Right lobe of liver (tissue), 6 donors: ENCODE measurements at places on chromosomes 5 and 9. TPM values are rescaled to one million over a fixed set of nuclear protein-coding genes. Genes with fewer than 3 reads are reported as not detected.

IRX4 gene
- not detected for total RNA-seq

GPR150 gene
- 0.15 TPM for total RNA-seq

- peak; percentile 22 for DNase-seq
Observed at GRCh38 chr5:147098233-147098790, 136.5 kb upstream of the STK32A start.

GRCh38 chr5:122263352-122264030 is 48.5 kb upstream of the SNCAIP start:
- no peak for DNase-seq

DNA sequence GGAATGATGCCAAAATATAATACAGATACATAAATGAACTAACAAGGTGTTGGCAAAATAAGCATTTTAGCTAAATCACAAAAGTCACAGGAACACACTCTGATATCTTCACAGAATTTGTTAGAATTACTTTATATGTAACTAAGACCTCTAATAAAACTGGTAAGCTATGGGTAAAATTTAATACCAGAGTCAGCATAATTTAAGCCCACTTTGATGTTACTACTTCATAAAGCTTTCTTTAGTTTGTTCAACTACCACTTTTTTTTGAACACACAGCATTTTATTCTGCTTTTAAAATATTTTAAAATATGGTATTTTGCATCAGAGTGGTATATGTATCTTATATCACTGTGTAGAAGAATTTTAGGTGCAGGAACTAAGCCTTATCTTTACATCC is 19.9 kb downstream of the PAIP1 start:
- no peak for DNase-seq

GPX3 gene
- total RNA-seq = 192 TPM

GKAP1 gene
- total RNA-seq = 5.4 TPM

DNA sequence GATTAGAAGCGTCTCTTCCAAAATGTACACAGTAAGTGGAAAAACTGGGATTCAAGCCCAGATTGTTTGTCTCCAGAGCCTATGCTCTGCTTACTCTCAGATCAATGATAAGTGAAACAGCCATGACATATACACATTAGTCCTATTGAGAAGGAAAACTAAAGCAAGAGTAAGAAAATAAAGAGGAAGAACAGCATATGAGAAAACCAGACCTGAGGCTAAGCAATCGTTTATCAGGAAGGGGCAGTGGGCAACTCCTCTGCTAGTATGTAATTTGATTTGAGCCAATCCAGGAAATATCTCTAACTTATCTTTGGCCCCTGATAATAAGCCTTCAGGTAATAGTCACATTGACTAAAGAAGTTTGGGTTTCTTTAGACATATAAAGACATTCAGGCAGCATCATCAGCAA is 789.9 kb upstream of the C9orf72 start:
- no peak for DNase-seq

ARHGAP26 gene
- total RNA-seq = 13.1 TPM

TRPM6 gene
- 0.15 TPM for total RNA-seq

DNA sequence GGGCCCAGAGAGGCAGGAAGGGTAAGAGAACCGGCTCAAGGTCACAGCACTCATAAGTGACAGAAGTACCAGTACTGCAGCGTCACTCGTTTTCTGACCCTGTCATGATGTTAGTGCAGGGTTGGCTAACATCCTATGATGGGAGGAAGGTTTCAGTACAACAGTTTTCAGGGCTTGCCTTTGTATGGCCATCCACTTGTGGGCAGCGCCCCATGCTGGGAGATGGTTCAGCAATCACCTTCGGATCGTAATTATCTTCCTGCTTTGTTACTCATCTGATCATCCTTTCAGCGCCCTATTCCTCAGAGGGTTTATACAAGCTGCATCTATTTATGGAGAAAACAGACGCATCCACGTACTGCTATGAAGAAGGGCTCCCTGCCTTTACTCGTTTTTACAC is 2.4 kb downstream of the MAP1B start:
- DNase-seq = no peak

- DNase-seq = peak; percentile 79
Observed at GRCh38 chr9:129776938-129777768, 24.3 kb upstream of the PTGES start.

SLC1A3 gene
- total RNA-seq = 8.9 TPM

DNA sequence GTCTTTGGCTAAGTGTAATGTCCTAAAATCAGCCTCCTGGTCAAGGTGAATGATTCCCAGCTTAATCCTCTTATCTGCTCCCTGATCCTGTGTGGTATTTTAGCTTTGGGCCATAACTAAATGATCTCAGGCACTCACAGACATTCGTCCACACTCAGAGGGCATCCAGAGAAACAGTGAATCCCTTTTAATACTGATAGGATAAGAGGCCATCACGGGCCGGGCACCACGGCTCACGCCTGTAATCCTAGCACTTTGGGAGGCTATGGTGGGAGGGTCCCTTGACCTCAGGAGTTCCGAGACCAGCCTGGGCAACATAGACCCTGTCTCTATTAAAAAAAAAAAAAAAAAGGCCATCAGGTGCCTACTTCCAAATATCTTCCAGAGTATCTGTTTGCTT is 6.3 kb downstream of the PDCL start:
- no peak for DNase-seq

DNA sequence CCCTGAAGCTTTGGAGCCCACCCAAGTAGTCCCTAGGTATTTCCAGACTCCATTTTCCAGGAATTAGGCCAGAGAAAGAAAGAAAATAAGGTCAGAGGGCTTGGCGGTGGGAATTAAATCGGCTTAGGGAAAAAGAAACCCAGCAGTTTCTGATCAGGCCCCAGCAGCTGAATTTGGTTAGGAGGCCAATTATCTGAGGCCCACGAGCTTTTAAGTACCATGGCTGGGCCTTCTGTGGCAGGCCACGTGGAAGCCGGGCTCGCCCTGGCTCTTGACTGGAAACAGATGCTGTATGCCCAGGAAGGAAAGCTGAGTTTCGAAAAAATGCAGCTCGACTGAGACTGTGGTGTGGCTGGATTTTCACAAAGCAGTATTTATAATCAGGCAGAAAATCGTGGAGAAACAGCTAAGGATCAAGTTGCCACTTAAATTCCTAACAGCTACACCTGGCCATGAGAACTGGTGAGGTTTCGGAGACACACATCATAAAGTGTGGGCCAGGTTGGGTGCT is 75.1 kb upstream of the PANK3 start:
- no peak for DNase-seq

TRIP13 gene
- total RNA-seq = 0.15 TPM

QRFP gene
- total RNA-seq = not detected

CFAP90 gene
- total RNA-seq = 0.24 TPM

NXNL2 gene
- total RNA-seq = not detected

DNA sequence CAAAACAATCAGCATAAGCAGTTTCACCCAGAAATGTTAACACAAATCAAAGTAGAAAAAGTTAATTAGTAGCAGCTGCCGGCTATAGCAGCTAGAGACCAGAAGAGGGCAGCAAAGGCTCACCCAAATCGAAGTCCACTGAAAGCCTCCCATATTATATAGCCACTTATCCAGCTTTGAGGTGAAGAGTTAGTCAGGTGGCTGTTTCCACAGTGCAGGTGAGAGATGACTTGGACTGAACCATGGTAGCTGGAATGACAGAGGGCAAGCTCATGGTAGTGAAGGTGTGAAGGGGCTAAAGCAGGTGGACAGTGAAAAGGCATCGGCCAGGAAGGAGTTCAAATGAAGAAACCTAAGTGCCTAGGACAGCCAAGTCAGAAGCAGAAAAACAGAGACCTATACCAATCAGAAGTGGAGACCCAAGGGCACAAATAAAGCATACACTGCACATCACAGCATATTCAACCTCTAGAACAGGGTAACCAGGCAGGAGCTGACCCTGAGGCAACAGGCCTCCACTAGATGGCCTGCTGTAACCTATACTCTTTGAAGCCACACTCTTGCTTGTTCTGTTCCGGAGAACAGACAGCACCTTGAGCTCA is 7.2 kb upstream of the RNF38 start:
- DNase-seq = peak; percentile 59

- no peak for DNase-seq
Observed at GRCh38 chr5:80125962-80126480, 90.9 kb downstream of the THBS4 start.

RNF224 gene
- total RNA-seq = not detected
